ENCODE measurements at places on chromosomes 3 and 15.

DNA sequence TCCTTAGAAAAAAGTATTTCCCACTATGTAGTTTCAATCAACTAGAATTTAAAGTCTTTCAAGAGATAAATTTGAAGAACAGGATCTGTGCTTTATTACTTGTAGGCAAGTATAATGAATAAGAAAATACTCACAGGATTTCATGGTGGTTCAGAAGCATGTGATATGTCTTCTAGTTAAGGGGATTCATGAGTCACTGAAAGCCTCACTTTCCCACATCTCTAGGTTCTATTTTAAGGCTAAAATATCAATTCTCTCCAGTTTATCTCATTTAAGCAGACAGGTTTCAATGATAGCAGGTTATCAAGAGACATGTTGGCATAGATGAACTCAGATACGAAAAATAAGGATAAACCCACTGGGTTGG is 437.8 kb upstream of the BCHE start:
- no peaks in the 10 kb centered on the region for H3K36me3 ChIP-seq
- H3K4me3 ChIP-seq, result no peak overlapping the region
- DNase-seq, result no peak
- H3K27me3 ChIP-seq, result no peaks in the 10 kb centered on the region

DNA sequence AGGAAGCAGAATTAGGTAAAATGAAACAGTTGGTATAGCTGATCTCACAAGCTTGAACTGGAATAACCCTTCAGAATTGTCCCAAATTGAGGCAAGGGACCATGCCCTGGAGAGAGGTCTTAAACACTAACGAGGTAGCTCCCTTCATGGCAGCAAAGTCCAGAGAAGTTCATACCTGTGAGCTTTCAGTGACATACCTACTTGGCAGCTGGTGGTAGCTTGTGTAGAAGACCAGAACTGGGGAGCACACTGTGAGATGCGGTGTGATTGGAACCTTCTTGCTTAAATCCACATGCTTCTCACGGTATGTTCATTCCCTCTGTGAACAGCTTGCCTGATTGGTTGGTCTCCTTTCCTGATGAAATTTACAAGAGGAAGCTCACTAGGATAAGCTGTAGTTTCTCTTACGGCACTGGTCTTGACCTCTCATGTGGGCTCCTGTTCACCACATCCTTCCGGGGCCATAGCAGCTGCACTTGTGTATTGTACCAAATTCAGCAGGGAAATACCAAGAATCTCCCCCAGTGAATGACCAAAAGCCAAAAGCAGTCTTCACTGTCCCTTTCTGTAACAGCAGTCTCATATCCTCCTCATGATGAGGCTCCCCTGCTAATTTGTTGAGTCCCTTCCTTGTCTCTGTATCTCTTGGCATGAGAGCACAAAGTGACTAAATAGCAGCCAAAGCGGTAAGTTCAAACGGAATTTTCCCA is 483.7 kb upstream of the FRG2C start:
- H3K36me3 ChIP-seq, result no peaks in the 10 kb centered on the region
- H3K4me3 ChIP-seq, result no peak overlapping the region
- DNase-seq, result no peak
- H3K4me1 ChIP-seq, result no peaks in the 10 kb centered on the region

DNA sequence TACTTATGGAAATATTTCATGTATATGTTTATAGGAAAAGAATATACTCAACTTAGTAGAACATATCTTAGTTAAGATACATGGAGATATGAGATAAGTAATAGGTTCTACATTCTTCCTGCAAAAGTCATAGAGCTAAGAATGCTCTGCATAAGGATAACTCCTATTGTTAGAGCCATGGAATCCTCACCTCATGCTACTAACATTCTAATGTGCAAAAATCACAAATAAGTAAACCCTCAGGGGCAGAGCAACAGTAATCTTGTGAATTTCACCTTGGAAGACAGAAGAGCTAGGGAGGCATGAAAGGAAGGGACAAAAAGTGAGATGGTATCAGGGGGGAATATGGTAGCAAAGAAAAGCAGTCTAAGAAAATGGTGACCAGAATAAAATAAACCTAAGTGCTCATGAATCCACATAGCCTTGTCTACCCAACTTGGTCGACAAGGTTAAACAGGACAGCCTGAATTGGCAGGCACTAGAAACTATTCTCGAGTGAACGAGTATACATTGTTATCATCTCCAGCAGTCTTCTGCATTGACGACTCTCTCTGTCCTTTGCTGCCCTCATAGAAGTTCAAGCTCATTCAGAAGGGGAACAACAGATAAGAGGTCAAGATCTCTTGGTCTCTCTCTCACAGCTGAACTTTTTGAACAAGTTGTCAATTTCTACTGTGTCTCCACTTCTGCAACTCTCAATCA is 52.8 kb downstream of the XRN1 start:
- no peaks in the 10 kb centered on the region for H3K4me1 ChIP-seq
- no peak for DNase-seq
- no peak overlapping the region for H3K27ac ChIP-seq
- no peaks in the 10 kb centered on the region for H3K27me3 ChIP-seq
- H3K4me3 ChIP-seq, result no peak overlapping the region
- peaks cover 38% of the 10 kb centered on the region for H3K36me3 ChIP-seq

DNA sequence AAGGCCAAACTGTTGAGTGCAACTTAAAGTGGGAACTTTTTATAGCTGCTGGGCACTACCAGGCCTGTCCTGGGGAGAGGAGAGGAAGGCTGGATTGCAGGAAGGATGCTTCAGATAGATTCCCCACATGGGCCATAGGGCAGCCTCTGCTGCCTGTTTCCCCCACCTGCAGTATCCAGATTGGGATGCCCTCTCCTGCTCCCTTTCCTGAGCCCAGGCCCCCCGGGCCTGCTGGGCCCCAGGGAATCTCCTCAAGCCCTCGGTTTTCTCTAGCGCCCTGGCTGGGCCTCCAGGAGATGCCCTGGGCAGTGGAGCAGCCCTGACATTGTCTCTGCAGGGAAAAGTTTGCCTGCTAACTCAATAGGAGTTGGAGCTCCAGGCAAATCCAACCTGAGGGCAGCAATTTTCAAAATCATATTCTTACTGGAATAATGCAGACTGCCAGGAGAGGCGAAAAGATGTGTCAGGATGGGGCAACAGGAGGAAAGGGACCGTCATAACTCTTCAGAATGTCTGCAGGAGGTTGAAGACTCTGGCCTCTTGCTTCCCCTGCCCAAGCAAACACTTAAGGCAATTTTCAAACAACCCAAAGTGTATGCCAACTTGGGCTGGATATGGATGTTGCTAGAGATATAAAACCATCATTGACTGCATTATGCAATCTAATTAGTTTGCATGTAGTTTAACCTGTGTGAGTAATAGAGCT is 4.4 kb downstream of the NR2F2 start:
- peaks cover 8% of the 10 kb centered on the region for H3K36me3 ChIP-seq
- H3K27me3 ChIP-seq, result peaks cover 77% of the 10 kb centered on the region
- no peak overlapping the region for H3K27ac ChIP-seq
- H3K4me1 ChIP-seq, result peaks cover 6% of the 10 kb centered on the region
- no peak overlapping the region for H3K4me3 ChIP-seq

GRCh38 chr3:26018889-26019288 is 229.0 kb downstream of the OXSM start:
- H3K4me3 ChIP-seq, result no peak overlapping the region
- no peaks in the 10 kb centered on the region for H3K4me1 ChIP-seq
- no peaks in the 10 kb centered on the region for H3K36me3 ChIP-seq
- H3K27me3 ChIP-seq, result no peaks in the 10 kb centered on the region
- no peak for DNase-seq

DNA sequence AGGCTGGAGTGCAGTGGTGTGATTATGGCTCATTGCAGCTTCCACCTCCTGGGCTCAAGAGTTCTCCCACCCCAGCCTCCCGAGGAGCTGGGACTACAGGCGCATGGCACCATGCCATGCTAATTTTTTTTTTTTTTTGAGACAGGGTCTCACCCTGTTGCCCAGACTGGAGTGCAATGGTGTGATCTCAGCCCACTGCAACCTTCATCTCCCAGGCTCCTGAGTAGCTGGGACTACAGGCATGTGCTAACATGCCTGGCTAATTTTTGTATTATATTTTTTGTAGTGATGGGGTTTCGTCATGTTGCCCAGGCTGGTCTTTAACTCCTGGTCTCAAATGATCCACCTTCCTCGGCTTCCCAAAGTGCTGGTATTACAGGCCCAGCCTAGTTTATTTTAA is 4.0 kb downstream of the TEX9 start:
- H3K27me3 ChIP-seq, result peaks cover 31% of the 10 kb centered on the region
- no peak for DNase-seq
- no peak overlapping the region for H3K27ac ChIP-seq
- no peak overlapping the region for H3K4me3 ChIP-seq
- H3K36me3 ChIP-seq, result no peaks in the 10 kb centered on the region

- no peaks in the 10 kb centered on the region for H3K27me3 ChIP-seq
- no peak for DNase-seq
- no peaks in the 10 kb centered on the region for H3K4me1 ChIP-seq
- H3K4me3 ChIP-seq, result no peak overlapping the region
- H3K36me3 ChIP-seq, result no peaks in the 10 kb centered on the region
Measured at GRCh38 chr3:178714925-178715832, 178.9 kb downstream of the KCNMB2 start.

DNA sequence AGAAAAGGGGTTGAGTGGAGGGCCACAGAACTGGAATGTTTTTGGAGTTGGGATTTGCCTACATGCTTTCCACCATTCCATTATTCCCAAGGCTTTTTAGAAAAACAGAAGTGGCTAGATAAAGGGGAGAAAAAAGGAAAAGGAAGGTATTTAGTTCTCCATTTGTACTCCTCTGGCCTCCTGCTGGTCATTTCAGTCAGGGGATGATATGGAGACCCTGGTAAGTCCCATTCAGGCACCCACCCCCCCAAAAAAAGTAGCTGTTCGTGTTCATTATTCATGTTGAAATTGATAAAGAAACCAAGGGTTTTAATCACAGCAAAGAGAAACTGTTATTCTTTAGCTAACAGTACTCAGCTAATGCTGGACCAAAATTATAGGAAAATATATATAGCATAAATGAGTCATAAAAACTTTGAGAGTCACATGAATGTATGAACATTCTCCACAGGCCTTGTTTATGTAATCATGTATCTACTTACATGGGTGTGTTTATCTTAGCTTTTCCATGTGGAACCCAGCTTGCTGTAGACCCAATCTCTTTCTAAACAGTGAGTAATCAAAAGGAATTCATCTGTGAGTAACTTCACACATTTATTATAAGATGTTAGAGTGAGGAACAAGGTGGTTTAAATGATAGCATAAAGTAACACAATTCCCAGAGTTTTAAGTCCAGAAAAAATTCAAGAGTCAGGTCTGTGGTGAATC is 167.2 kb downstream of the KCNMB2 start:
- H3K27me3 ChIP-seq, result no peaks in the 10 kb centered on the region
- H3K4me3 ChIP-seq, result no peak overlapping the region
- H3K36me3 ChIP-seq, result no peaks in the 10 kb centered on the region
- H3K27ac ChIP-seq, result no peak overlapping the region
- DNase-seq, result no peak

- DNase-seq, result no peak
- no peak overlapping the region for H3K27ac ChIP-seq
- no peaks in the 10 kb centered on the region for H3K27me3 ChIP-seq
- H3K4me3 ChIP-seq, result no peak overlapping the region
- H3K4me1 ChIP-seq, result no peaks in the 10 kb centered on the region
Measured at GRCh38 chr3:53806182-53807116, 39.8 kb downstream of the CHDH start.

DNA sequence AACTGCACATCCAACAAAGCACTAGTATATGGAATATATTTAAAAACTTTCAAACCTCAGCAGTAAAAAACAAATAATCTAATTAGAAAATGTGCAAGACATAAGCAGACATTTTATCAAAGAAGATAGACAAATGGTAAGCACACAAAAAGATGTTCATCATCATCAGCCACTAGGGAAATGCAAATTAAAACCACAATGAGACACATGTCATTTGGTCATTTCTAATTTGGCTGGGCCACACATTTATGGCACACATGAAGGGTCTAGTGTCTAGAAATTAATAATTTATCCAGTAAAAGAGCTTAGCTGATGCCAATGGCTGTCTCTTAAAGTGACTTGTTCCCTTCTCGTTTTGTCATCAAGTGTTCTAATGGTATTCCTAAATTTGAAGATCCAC is 45.8 kb downstream of the ARHGAP31 start:
- H3K27ac ChIP-seq, result no peak overlapping the region
- DNase-seq, result no peak
- no peaks in the 10 kb centered on the region for H3K27me3 ChIP-seq
- no peaks in the 10 kb centered on the region for H3K36me3 ChIP-seq
- H3K4me3 ChIP-seq, result no peak overlapping the region

GRCh38 chr3:197434830-197435229 is 120.9 kb downstream of the BDH1 start:
- no peak for DNase-seq
- H3K27me3 ChIP-seq, result peaks cover 13% of the 10 kb centered on the region
- peaks cover 19% of the 10 kb centered on the region for H3K4me1 ChIP-seq
- no peak overlapping the region for H3K27ac ChIP-seq

GRCh38 chr3:185221203-185221602 is 32.6 kb downstream of the EHHADH start:
- no peak for DNase-seq
- no peak overlapping the region for H3K27ac ChIP-seq
- no peaks in the 10 kb centered on the region for H3K36me3 ChIP-seq
- no peak overlapping the region for H3K4me3 ChIP-seq
- no peaks in the 10 kb centered on the region for H3K27me3 ChIP-seq

- no peaks in the 10 kb centered on the region for H3K4me1 ChIP-seq
- peaks cover 10% of the 10 kb centered on the region for H3K27me3 ChIP-seq
- H3K27ac ChIP-seq, result no peak overlapping the region
- no peak overlapping the region for H3K4me3 ChIP-seq
Measured at GRCh38 chr15:55784286-55784685, 41.3 kb upstream of the PRTG start.

Data from activated CD4-positive, alpha-beta T cell treated with anti-CD3 and anti-CD28 coated beads, Interleukin-2, amount 10 ng/mL, durations not matched to agents 24 days and 14 days (primary cell).